ENCODE measurements at places on chromosomes 5 and 9.

DNA sequence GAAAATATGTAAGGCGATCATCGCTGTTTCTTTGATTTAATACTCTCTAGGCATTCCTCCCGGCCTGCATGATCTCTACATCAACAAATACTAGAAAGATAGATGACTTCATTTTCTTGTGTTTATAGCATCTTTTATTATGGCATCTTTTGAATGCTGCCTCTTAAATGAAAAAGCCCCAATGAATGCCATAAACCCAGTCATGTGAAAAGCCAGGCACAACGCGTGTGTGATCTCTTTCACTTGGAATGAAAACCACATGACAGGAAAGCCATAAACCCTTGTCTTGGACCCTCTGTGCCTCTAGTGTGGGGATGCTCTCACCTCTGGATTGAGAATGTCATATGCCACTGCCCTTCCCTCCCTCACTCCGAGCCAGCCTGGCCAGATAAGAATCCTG is 476.2 kb downstream of the SEMA5A start:
- no peak for DNase-seq

DNA sequence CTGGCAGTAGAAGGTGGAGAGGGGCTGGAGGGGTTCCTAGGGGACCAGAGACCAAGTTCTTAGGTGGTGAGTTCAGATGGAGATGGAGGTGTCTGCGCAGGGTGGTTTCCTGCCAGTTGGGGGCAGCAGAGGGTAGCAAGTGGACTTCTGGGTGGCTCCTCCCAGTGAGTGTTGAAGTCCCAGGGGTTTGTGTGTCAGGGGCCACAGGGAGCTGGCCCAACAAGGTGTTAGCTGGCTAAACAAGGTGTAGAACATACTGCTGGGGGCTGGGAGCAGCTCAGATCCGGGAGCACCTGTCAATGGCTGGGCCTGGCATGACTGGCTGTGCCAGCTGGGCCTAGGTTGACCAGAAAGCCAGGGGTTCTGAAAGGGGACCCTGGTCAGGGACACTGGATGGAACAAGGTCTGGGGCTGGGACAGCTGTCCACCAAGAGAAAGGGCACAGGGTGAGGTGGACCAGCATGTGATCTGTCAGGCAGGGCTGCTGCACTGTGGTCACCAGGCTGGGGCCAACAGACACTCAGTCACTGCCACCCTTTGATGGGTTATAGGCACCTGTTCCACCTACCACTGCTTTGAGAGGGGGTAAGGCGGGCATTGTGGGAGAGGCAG is 35.6 kb downstream of the DAB2IP start:
- peak; percentile 37 for DNase-seq

DNA sequence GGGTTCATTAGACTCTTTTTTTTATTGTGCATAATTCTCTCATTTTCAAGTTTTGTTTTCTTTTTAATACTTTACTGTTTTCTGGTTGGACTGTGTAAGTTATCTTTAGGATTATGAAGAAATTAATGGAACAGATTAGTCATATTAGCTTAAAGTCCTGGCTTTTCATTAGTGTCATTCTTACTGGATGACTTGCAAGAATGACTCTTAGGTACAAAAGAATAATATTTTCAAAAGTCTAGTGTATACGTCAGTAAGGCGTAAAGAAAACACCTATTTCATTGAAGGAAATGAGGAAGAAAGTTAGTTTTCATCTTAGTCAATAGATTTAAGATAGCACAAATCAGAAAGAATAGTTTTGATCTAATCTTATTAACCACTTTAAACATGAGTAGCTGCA is 20.4 kb downstream of the UHRF2 start:
- peak; percentile 36 for DNase-seq

GRCh38 chr9:133115604-133116345 is 5.3 kb downstream of the RALGDS start:
- peak; percentile 74 for DNase-seq

DNA sequence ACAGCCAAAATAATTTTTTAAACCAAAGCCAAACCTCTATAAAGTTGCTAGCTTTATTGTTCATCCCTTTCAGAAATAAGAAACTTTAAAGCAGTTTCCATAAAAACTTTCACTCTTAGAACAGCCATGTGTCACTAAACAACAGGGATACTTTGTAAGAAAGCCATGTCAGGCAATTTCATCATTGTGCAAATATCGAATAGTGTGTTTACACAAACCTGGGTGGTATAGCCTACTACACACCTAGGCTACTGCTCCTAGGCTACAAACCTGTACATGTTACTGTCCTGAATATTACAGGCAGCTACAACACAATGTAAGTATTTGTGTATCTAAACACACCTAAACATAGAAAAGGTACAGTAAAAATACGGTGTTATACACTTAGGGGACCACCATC is 59.9 kb downstream of the TLE1 start:
- no peak for DNase-seq

DNA sequence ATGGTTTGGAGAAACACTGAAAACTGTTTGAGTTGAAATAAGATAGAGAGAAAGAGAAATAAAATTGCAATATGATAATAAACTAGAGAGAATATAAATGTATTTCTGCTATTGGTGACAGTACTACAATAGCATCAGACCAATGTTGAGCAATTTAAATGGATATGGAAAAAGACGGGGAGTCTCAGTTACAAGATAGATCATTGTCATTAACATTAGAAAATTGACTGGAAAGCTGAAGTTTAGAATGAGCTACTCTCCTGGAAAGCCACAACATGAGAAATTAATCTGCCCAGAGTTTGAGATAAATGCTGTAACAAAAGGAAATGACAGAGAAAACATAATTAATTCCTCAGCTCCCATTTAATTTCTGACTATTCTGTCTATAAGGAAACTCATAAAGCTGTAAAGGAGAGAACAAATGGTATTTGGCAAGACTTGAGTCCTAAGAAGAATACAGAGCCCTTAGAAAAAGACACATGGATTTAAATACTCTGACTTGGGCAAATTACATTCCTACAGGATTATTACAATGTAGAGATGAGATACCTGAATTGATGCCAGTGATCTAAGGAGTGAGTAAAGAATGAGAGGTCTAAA is 624.5 kb upstream of the CHD1 start:
- no peak for DNase-seq

DNA sequence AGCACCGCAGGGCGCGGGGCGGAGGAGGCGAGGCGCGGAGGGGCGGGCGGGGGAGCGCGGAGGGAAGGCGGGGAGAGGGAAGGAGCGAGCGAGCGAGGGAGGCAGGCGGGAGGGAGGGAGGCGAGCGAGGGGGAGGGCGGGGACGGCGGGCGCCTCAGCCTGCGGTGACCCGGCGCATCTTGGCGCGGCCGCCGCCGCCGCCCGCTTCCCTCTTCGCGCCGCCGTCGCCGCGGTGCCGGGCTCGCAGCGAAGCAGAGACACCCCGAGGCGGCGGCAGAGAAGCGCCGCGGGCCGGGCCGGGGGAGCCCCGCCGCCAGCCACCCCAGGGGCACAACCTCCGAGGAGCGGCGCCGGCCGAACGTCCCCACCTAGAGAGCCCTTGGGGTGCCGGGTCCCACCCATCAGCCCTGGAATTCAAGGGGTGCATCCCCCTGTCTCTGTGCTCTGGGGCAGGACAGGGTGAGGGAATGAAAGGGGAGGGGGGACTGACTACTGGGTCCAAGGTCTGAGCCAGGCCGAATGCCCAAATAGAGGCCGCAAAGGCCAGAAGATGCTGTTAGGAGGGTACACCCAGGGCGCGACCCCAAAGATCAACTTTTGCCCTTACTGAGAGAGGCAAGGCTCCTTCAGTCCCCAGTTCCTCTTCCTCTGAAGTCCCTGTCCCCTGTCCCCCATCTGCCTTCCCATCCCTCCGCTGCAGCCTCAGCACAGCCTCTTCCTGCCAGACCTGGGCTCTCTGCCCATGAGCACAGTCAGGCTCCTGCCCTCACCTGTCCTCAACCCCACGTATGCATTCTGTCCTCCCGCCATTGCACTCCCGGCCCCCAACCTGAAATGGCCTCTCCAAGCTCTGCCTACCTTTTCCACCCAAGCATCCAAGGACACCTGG is at the start of gene ADAMTS2:
Gene ADAMTS2, minus strand, starts transcription at position 29 of the 889 bp plus-strand sequence. CDS start 133 bp downstream, outside the sequence.
- no peak for DNase-seq

- no peak for DNase-seq
Observed at GRCh38 chr9:124239249-124240073, 18.3 kb upstream of the NEK6 start.

GRCh38 chr9:27561685-27562084 is 11.6 kb downstream of the C9orf72 start:
- DNase-seq: no peak

DNA sequence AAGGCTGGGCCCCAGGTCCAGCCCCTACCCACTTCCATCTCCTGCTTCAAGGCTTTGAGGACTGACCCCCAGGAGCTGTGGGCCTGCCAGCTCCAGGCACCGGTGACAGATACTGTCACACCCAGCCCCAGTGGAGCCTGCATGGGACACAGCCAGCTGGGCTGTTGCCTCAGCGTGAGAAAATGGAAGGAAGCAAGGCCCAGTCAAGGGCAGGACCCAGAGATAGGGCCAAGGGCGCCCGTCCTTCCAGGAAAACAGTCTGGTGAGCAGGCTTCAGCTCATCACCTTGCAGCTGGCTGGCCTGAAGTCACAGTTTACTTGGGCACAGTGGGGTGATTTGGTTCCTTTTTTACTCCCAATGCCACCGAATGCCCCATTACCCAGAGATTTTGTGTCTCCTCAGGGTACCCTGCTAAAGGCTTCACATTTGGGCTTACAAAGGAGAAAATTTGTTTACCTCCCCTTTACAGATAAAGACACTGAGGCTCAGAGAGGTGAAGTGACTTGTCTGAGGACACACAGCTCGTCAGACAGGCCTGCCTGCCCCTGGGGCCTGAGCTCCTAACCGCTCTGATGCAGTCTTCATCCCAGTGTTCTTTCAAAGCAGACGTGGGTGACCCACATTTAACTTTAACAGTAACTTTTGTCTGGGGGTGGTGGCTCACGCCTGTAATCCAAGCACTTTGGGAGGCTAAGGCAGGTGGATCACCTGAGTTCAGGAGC is 21.5 kb upstream of the WDR38 start:
- no peak for DNase-seq

- DNase-seq: no peak
Observed at GRCh38 chr9:72812559-72813111, 140.2 kb downstream of the ALDH1A1 start.

- DNase-seq: no peak
Observed at GRCh38 chr5:140556438-140556837, 835 bp downstream of the SRA1 start.

DNA sequence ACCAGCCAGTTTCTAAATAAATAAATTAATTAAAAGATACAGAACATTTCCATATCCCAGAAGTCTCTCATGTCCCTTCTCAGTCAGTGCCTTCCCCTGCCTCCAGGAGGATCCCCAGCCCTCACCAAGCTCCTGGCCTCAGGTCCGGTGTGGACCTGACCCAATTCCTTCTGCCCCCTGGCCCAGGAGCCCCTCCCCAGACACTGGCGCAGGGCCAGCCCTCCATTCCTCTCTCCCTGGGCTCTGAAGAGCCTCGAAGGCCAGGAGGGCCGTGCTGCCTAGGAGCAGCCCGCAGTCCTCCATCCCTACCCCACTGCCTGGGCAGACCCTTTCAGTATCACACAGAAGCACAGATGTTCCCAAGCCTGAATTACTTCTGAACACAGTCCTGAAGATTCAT is 61.8 kb upstream of the BARHL1 start:
- no peak for DNase-seq

GRCh38 chr9:16901590-16901989 is 31.1 kb upstream of the BNC2 start:
- DNase-seq: no peak

DNA sequence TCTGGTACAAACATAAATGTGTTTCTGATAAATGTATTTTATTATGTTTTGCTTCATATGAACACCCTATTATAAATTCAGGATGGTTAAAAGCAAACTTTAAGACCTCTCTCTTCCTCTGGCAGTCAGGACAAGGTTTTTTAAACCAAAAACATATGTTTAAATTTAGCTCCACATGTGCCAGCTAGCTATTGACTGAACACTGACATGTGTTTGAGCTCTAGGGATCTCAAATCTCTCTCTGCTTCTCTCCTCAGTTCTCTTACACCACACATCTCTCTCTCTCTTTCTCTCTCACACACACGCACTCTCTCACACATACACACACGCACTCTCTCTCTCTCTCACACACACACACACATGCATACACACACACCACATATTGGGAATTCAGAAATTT is 150.1 kb upstream of the RFX3 start:
- DNase-seq: no peak

GRCh38 chr9:91852801-91853347 is 97.2 kb downstream of the ROR2 start:
- DNase-seq: no peak

- no peak for DNase-seq
Observed at GRCh38 chr5:174533751-174534241, 190.6 kb upstream of the MSX2 start.

DNA sequence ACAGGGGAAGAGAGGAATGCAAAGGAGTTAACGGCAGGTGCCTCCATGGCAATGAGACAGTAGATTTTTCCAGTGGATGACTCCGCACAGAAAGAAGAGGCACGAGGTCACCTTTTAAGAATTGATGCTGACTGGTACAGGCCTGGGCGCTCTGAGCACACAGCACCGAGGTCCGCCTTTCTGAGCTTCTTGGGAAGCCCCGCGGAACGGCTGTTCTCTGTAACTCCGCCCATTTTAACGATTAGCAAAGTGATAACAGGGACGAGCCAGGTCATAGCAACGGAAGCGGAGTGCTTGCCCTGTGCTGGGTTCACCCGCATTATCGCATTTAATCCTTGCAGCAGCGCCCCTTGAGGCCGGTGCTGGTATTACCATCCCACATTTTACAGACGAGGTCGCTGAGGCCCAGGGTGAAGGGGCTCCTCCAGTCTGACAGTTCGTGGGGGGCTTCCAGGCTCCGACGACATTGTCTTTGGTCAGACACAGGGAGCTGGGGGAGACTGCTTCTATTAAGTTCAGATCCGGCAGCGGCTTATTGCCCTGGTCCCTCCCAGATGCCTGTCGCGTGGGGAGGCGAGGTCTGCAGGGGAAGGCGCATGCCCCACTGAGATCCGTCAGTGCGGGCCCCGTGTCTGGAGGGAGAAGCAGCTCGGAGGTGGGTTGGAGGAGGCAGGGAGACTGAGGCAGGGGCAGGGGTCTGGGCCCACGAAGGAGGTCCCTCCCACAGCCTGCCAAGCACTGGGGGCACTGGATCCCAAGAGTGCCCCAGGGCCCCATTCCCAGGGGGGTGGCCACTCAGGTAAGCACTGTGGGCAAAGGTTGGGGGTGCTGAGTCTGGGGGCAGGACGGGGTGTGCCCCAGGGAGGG is 22.3 kb upstream of the HMCN2 start:
- DNase-seq: peak; percentile 64

DNA sequence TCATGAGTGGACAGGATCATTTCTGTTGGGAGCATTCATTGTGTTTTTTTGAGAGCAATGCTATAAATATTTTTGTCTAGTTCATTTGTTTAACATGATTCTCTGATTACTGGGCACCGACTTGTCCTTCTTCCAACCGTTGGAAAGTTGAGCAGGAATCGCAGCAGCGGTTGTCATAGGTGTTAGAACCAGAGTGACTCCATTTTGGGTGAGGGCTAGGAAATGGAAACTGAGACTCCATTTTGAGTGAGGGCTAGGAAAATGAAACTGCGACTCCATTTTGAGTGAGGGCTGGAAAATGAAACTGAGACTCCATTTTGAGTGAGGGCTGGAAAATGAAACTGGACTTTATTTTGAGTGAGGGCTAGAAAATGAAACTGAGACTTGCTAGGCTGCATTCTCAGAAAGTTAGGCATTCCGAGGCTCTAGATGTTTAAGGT is 100.6 kb downstream of the ICE1 start:
- DNase-seq: no peak
